Stimulated activated CD4-positive, alpha-beta T cell treated with anti-CD3 and anti-CD28 coated beads, Interleukin-12 subunit alpha, Interleukin-12 subunit beta, amount 100 ng/mL, for 24 hours (primary cell): ENCODE measurements at places on chromosomes 13 and 19.

DNA sequence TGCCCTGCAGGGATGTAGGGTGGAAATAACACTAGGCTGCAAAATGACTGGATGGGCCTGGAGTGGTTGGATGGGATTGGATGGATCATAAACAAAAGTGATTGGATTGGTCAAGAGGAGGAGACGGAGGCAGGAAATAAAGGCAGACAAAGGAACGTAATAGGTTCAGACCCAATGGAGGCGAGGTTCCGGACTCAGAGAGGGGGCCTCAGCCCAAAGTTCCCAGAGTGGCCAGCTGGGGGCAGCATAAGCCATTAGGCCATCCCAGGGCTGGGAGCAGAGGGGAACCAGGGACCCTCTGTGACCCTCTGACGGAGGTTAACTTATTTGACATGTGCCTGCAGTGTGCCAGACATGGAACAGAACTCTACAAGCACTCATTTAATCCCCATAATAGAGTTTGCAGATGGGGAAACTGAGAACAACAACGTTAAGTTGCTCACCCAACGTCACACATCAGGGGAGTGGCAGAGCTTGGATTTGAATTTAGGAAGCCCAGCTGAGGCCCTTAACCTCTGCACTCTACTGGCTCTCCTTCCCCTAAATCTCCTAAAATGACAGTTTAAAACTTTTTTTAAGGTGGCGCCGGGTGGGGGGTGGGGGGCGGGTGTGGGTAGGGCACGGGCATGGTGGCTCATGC is 15.3 kb upstream of the MAP1S start:
- DNase-seq = peak; percentile 70

DNA sequence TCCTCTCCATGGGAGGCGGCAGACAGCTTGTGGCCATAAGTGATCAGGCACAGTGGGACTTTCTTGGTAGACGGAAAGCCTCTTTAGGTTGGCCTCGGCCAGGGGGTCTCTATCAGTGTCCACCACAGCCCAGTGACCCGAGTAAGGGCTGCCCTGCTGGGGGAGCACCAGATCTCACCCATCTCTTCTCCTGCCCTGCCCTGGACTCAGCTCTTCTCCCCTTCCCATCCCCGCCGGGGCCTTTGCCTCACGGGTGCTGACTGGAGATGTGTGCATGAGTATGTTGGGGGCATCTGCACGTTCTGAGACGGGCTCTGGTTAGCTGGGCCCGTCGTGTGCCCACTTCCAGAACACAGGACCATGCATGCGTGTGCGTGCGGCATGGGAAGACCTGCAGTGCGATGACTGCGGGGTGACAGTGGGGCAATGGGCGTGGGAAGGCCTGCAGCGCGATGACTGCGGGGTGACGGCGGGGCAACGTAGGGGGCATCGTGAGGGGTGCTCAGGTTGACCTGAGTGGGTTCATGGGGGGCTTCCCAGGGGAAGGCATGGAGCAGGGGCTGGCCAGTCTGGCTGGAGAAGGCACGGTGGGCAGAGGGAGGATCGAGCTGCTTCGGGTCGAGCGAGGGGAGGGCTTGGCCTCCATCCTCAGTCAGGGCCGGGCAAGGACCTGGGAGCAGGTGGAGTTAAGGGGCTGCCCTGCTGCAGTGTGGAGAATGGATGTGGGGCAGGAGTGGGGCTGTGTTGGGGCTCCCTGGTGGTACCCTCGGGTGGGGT is 15.9 kb downstream of the EPN1 start:
- DNase-seq = no peak

DNA sequence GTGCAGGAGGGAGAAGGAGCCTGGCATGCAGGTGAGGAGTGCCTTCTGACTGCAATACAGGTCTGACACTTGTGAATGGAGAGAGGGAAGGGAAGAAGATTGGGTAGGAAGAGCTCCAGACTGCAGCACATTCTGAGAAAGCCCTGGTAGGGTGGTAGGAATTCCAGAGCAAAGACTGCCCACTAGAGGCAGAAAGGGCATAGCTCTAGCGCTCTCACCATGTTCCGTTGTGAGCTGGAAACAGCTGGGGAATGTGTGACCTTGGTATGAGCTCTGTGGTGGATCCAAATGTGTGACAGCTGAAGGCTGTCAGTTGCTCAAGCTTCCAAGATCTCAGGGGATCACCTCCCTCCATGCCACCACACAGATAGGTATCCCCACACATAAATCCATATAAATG is 2.9 kb upstream of the MTUS2 start:
- DNase-seq = no peak

DNA sequence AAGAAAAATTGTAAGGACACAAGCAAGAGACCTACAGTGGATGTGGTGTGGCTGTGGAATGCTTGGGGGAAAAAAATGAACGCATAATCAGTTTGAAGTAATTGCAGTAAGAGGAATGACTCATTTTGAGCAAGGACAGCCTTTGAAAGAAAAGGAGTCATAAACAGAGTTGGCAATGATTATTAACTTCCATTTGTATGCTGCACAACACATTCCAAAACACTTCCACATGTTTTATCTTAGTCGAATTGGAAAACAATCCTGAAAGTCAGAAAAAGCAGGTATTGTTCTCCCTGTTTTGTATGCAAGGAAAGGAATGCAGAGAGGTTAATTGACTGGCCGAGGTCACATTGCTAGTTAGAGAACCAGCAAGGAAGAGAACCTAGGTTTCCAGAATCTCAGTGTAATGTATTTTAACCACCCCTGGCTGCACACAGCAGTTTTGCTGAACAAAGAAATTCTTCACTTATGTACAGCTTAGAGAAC is 630.0 kb upstream of the MIR17HG start:
- DNase-seq = no peak

DNA sequence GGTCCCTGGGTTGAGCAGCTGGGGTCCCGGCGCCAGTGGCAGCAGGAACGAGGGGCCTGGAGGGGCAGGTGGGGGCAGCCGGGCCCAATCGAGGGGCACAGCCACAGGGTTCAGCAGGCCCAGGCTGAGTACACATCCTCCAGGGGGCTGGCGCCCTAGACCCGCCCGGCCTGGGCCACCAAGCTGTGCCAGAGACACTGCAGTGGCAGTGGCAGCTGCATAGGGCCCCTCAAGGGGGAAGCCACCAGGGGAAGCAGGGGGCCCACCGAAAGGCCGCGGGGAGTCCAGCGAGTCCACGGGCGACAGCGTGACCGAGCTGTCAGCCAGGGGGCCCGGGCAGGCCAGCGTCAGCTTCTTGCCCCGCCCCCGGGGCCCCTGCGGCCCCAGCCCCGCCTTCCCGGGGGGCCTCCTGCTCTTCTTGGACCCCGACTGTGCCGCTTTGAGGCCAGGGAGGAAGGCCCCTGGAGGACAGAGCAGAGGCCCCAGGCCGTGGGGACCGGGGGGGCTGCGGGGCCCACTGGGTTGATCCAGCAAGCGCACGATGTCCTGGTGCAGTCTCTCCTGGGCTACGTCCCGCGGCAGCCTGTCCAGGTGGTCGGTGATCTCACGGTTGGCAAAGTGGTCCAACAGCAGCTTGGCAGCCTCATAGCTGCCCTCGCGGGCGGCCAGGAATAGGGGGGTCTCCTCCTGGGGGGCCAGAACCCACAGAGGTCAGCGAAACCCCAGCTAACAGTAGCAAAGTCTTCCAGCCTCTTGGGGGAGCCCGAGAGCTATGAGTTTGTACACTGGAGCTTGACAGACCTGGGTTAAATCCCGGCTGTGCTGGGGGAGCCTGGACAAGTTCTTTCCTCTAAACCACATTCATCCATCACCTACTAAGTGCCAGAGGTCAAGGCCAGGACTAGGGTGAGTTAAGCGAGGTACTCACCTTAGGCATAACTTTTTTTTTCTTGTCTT is 39.5 kb downstream of the NOTCH3 start:
- DNase-seq = no peak
